Vagina (tissue), 2 donors: ENCODE measurements at places on chromosomes 4 and X.

- DNase-seq: no peak
Measured at GRCh38 chr4:89279385-89279784, 28.2 kb downstream of the GPRIN3 start.

GRCh38 chr4:71184195-71184781 is 154.5 kb upstream of the SLC4A4 start:
- DNase-seq: no peak

GRCh38 chr4:163217505-163217904 is 50.8 kb upstream of the NAF1 start:
- DNase-seq: no peak

DNA sequence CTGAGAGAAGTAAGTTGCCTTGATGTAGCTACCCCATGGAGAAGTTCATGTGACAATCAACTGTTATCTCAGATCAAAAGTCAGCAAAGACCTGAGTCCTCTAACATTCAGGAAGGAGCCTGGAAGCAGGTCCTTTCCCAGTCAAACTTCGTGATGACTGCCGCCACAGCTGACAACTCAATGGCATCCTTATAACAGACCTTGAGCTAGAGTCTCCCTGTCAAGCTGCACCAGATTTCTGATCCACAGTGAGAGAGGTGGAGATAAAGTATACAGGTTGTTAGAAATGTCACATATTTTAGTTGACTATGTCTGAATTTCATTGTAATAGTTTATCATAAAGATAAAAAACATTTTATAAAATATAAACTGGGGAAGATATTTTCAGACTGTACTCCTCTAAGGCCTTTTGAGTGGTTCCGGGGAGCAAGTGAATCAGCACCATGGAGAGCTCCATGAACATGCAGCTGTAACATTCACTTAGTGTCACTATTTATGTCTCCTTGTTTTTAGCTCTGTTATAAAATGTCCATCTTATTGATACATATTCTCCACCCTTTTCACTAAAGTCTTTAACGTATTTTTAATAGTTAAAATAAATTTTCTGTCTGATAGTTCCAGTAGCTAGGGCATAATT is 1653.5 kb upstream of the AGA start:
- DNase-seq: no peak

- no peak for DNase-seq
Measured at GRCh38 chr4:7571001-7571400, 136.3 kb upstream of the PSAPL1 start.

GRCh38 chrX:6448003-6448402 is 86.9 kb downstream of the VCX3A start:
- DNase-seq: no peak

GRCh38 chr4:174275101-174275500 is 8.4 kb downstream of the FBXO8 start:
- DNase-seq: no peak

- no peak for DNase-seq
Measured at GRCh38 chr4:123418351-123418931, 21.8 kb downstream of the SPRY1 start.

DNA sequence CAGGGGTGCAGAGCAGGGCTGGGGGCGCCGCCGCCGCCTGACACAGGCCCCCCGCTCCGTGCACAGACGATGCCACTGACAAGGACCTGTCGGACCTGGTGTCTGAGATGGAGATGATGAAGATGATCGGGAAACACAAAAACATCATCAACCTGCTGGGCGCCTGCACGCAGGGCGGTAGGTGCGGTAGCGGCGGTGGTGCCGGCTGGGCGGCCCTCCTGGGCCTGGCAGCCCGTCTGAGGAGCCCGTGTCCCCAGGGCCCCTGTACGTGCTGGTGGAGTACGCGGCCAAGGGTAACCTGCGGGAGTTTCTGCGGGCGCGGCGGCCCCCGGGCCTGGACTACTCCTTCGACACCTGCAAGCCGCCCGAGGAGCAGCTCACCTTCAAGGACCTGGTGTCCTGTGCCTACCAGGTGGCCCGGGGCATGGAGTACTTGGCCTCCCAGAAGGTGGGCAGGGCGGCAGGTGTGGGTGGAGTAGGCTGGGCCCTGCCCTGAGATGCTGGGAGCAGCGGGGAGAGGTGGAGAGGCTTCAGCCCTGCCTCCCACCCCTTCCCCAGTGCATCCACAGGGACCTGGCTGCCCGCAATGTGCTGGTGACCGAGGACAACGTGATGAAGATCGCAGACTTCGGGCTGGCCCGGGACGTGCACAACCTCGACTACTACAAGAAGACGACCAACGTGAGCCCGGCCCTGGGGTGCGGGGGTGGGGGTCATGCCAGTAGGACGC is 12.6 kb downstream of the FGFR3 start:
- DNase-seq: no peak

GRCh38 chr4:22895482-22895881 is 202.7 kb downstream of the GBA3 start:
- no peak for DNase-seq

- DNase-seq: no peak
Measured at GRCh38 chr4:74395633-74396032, 30.7 kb downstream of the EREG start.

DNA sequence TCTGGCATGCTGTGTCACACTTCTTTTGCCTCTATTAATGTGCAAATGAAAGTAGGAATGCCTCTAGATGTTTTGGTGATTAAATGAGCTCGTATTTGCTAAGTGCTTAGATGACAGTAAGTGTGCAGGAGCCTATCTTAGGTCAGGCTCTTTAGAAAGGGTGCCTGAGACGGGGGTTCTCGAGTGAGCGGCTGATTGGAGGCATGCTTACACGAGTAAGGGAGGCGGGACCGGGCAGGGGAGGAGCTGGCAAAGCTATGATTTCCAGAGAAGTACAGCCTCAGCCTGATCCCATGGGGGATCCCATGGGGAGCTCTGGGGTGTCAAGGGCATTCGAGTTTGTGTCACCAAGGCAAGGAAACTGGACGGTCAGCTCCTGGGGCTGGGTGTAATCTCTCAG is 44.8 kb downstream of the CLDN34 start:
- no peak for DNase-seq

- no peak for DNase-seq
Measured at GRCh38 chrX:140508958-140509357, 4.1 kb upstream of the SOX3 start.

- DNase-seq: no peak
Measured at GRCh38 chrX:20254712-20255299, 11.9 kb downstream of the RPS6KA3 start.

- DNase-seq: no peak
Measured at GRCh38 chrX:76127341-76127740, 45.5 kb upstream of the PBDC1 start.

- no peak for DNase-seq
Measured at GRCh38 chr4:7052313-7052712, 9.1 kb downstream of the TADA2B start.

DNA sequence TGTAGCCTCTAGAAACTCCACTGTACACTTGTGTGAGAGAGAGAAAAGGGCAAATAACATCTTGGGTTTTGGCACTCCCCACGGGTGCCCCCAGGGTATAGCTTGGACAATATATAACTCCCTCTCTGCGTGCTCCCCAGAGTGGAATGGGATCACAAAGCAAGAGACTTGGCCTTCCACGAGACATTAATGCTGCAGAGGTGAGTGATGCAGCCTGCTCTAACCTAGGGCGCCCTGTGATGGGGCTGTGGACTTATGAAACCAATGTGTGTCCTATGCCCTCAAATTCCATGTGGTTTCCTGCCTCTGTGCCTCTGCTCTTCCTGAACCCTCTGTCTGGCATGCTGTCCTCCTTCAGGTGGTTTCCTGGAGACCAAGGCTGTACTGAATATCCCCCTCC is 22.0 kb upstream of the FAM9C start:
- no peak for DNase-seq

- DNase-seq: no peak
Measured at GRCh38 chr4:109592367-109592766, 32.3 kb downstream of the MCUB start.

GRCh38 chrX:72038868-72039267 is 92.8 kb downstream of the RTL5 start:
- DNase-seq: no peak

DNA sequence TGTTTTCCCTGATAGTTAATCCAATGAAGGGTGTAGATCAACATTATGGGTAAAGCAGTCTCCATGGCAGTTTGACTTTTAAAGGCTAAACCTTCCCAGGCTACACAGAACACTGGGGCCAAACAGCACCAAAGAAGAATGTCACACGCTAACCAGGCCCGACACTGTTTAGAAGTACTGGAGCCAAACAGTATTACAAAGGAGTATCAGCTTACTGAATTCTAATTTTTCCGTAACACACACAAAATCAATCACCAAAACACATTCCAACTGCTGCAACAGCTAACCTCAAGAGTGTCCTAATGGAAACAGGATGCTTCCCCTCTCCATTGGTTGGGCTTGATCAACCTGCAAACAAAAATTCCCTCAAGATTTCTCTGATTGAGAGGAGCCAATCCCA is 783.5 kb downstream of the PCDH18 start:
- DNase-seq: no peak

GRCh38 chrX:81205551-81205950 is 3.6 kb downstream of the SH3BGRL start:
- no peak for DNase-seq

DNA sequence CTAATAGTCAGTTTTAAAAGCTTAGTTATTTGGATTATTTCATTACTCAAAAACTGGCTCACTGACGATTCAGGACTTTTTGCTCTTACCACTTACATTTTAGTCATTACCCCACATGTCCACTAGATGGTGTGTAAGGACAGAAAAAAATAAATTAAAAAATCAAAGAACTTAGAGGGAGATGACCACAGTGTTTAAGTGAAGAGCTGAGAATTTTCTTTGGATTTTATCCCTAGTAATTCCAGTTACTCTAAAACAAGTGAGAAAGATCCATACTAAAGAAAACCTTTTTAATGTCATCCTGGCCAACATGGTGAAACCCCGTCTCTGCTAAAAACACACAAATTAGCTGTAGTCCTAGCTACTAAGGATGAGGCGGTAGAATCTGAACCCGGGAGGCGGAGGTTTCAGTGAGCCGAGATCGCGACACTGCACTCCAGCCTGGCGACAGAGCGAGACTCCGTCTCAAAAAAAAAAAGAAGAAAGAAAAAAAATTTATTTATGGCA is 26.4 kb upstream of the TMPRSS11B start:
- no peak for DNase-seq

DNA sequence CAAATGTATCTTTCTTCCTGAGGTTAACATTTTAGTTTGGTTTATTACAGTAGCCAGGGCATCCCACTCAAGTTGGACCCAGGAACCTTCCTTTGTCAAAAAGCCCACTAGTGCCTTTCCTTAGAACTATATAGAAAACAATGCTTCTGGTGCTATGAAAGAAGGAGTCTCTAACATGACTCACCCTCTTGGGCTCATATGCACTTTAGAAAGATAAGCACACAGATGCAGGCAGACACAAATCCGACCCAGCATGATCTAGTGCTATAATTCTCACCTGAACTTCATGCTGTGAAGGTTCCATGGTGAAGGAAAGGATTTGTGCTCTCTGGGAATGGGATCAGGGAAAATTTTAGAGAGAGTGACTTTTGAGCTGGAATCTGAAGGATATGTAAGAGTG is 289.4 kb downstream of the ANKRD50 start:
- no peak for DNase-seq

DNA sequence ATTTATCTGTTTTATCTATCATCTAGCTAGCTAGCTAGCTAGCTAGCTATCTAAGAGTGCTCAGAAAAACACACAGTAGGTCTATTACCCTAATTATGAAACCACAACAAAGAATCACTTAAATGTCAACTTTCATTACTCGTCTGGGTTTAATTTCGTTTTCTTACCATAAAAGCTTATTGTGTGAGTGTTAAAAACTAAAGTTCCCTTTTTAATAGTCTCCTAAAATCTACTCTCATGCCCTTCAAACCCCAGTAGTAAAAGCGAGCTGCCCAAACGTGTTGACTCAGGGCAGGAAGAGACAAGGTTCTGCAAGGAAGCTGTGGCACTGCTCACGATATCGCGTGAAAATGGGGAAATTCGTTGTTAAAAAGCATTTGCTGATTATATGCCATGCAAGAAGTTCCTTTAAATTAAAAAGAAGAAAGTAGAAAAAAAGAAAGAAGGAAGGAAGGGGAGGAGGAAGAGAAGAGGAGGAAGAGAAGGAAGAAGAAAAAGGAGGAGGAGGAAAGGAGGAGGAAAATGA is 595 bp downstream of the MBNL3 start:
- DNase-seq: no peak

- DNase-seq: no peak
Measured at GRCh38 chr4:166499820-166500219, 626.8 kb downstream of the TLL1 start.

DNA sequence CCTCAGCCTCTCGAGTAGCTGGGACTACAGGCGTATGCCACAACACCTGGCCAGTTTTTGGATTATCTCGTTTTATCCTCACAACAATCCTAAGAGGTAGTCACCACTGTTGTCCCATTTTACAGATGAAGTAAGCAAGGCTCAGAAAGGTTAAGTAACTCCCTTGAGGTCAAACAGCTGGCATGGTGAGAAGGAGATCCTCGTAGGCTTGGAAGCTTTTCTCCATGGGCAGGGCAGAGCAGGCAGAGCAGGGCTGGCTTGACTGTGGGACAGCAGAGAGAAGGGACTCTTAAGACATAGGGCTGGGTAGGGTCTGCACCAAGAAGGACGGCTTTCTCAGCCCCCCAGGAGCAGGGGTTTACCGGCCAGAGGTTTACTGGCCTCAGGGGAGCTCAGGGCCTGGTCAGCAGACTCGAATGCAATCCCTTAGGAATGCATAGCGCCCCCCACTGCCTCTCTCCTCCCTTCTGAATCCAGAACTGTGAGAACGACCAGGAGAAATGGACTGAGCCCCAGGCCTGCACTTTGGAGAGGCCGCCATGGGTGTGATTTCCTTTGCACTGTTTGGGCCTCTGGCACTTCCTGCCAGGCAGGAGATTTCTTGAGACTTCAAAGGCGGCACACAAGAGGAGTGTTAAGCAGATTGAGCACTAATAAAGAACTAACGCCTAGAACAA is 14.0 kb upstream of the CDKN2AIP start:
- peak; percentile 52 for DNase-seq

DNA sequence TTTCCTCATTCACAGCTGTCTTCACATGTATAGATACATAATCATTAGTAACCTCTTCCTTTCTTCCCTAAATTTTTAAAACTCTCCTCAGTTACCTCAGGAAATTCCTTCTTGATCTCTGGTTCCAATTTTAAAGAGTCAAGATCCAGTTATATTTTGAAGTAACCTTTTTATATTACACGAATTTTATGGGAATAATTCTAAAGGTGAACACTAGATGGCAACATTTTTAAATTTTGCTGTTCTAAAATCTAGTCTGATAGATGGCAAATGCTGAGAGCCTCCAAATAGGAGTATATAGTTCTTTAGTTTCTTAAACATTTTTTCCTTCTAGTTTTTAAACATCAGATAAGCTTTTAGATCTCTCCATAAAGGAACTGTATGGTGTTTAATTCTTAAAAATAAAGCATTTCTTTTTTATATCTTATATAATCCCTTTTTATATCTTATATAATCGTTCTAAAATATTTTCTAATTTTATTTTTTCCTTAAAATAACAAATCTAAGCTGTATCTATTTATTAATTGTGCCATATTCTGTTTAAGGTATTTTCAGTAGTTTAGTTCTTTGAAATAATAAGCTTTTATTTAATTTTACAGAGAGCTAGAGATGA is 37.9 kb upstream of the PAPSS1 start:
- DNase-seq: no peak
